ENCODE measurements at places on chromosomes 7 and 10.

GRCh38 chr7:6279341-6279740 lies 6.9 kb upstream of the CYTH3 start:
- DNase-seq: no peak

DNA sequence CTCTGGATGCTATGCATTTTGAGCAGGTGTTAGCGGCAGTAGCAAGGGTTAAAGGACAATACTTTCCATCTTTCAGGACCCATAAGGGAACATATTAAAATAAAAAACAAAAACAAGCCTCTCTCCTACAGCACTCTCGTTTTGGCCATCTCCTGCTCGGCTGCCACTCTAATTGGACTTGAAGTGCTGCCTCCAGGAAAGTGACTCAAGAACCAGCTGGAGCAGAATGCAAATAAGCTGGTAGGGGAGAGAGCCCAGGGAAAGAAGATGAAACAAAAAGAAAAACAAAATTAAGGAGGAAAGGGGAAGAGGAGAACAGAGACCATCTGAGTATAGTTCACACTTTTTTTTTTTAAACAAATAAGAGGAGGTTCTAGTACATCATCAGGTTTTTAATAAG lies 65.6 kb downstream of the HBP1 start:
- DNase-seq: peak; percentile 48

- peak; percentile 60 for DNase-seq
Observed at GRCh38 chr7:100896732-100897608, 1.3 kb upstream of the ACHE start.

DNA sequence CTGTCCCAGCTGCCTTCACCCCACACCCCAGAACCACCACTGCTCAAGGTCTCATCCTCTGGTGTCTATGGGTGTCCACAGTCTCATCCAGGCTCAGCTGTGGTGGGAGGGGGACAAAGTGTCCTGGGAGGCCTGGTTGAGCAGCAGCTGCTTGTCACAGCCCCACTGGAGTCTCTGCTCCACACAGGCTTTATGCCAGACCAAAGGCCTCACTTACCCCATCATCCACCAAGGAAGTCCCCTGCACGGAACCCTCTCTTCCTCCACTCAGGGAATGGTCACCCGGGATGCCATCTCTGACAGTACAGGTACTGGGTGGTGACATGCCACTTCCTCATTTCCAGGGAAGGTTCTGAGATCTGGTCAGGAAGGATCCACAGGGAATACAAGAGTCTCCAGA lies 925.4 kb upstream of the ZNF722 start:
- DNase-seq: no peak

- DNase-seq: no peak
Observed at GRCh38 chr7:151517601-151518104, 2.0 kb downstream of the RHEB start.

- DNase-seq: no peak
Observed at GRCh38 chr10:62626817-62627216, 177.7 kb upstream of the ADO start.

- no peak for DNase-seq
Observed at GRCh38 chr10:129193148-129193547, 273.9 kb upstream of the MGMT start.

- no peak for DNase-seq
Observed at GRCh38 chr10:97766996-97767924, 4.5 kb downstream of the SFRP5 start.

- DNase-seq: no peak
Observed at GRCh38 chr7:32379510-32380112, 110.6 kb downstream of the LSM5 start.

DNA sequence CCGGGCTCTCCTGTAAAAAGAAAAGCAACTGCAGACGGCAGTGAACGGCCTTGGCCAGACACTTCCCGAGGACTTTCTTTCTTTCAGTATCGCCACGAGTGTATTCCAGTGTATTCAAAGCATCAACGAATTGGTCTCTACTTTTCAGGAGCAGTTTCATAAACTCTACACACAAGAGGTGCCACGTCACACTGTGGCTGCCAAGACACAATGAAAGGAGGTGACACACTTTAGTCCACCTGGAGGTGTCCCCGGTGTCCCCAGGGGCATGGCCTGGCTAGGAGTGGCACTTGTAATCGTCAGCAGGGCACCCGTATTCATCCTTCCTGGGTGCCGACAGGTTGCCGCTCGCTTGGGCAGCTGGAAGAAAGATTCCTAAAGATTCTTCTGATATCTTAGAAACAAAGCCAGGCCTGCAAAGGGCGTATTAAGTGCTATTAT lies 5.0 kb downstream of the TNS3 start:
- no peak for DNase-seq

DNA sequence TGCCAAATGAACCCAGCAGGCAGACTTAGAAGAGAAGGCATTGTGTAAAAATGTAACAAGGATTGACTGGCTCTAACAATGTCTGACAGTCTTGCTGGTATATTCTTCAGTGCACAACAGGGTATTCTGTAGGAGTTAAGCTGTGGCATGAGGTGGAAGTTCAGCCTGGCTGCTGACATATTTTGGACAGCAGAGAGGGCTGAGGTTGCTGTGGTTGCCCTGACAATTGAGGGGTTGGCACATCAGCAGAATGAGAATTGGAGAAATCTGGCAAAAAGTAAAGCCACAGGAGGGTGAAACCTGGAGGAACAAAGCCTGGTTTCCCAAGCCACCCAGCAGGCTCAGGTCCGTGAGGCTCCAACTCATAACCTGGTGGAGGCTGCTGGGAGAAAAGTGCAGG lies 220.2 kb downstream of the JAZF1 start:
- peak; percentile 58 for DNase-seq

GRCh38 chr7:99014113-99014985 lies 129.6 kb downstream of the SMURF1 start:
- DNase-seq: no peak

DNA sequence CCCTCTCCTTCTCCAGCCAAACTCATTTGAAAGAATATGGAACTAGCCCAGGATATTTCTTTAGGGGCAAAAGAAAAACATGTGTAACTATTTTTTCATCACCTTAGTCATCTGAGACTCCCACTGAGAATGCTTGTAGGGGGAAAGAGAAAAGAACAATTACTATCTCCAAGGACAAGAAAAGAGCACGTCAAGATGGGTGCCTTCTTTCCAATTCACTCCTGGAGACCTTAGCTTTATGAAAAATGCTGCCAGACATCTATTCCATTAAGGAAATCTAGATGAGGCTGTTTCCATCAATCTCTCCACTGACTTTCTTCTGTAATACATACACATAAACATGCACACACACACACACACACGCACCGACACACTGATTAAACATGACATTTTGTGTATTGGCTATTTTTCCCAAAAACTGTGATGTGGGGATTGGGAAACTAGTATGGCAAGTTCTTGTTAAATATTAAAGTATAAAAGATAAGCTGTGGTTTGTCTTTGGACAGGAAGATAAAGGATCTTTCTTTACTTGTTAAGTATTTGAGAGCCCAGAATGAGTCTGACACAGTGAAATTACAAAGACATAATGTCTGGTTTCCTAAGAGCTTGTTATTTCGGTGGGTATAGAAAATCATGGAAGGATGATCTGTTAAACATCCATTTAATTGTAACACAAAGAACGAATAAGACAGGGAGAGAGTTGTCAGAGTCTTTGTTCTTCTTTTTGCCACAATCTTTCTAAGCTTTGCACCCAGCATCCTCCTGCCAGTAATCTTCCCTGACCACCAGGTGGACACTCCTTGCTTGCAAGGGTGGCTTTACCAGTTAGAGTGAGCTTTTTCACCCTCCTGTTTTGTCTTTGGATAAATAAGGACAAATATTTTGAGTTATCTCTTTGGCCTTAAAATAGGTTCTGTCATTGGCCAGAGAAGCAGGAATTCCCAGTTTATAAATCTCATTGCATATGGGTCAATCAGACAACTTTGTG lies 177.3 kb upstream of the TMEM72 start:
- DNase-seq: no peak

- DNase-seq: no peak
Observed at GRCh38 chr10:129522041-129522585, 55.1 kb downstream of the MGMT start.

DNA sequence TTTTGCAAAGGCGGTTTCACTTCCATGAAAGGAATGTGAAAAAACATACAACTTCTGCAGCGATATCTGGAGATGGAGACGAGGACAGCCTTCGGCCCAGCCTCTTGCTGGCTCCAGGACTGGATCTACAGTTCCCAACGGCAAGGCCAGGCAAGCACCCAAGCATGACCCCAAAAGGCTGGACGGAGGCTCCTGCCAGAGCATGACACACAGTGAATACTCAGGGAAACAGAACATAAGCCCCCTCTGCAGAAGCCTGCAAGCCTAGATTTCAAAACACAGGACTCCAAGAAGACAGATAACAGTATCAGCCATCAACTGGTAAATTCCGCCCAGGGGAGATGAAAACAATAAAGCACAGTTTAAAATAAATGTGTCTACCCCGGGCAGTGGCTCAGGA lies 3.3 kb upstream of the LRRC27 start:
- no peak for DNase-seq

DNA sequence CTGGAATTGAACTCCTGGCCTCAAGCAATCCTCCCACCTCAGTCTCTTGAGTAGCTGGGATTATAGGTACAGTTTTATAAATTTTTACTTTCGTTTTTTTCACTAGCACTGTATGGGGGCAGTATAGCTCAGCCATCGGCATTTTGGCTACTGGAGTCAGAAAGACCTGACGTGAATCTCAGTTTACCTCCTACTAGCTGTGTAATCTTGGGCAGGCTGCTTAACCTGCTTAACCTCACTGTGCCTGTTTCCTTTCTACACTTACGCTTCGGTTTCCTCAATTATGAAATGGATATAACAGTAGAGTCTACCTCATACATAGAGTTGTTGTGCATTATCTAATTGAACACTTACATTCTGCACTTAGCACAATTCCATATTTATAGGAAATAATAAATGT lies 16.7 kb downstream of the STN1 start:
- DNase-seq: no peak

DNA sequence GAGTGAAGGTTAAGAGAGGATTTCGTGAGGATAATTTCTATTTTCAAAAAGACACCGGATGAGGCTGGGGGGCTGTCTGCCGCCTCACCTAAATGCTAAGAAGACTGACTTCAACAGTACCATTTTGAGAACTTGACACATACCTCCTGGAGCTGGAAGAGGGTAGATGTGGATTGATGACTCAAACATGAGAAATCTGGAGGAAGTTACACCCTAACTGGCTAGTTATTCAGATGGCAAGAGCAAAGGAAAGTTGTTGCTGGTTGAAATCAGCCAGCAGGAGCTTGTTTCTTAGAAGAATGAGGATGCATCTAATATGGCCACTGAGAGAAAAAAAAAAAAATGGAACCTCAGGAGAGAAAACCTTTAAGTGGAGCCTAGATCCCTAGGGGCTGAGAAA lies 76.2 kb upstream of the KIAA1217 start:
- peak; percentile 34 for DNase-seq

GRCh38 chr10:1499359-1499957 lies 237.9 kb downstream of the ADARB2 start:
- DNase-seq: no peak

DNA sequence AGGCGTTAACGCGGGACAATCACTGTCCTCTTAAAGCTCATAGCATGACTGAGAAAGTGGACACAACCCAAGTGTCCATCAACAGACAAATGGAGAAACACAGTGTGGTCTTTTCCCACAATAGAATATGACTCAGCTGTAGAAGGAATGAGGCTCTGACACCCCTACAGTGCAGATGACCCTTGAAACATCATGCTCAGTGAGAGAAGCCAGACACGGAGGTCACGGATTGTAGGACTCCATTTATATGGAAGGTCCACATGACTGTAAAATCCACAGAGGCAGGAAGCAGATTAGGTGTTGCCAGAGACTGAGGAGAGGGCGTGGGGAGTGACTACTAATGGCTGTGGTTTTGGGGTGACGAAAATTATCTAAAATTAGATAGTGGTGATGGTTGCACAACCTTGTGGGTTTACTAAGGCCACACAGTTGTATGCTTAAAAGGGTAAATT lies 6.1 kb upstream of the NCAPG2 start:
- DNase-seq: peak; percentile 37

- DNase-seq: no peak
Observed at GRCh38 chr10:131569851-131570715, 258.6 kb upstream of the TCERG1L start.

- DNase-seq: no peak
Observed at GRCh38 chr7:45186261-45186813, 28.7 kb downstream of the RAMP3 start.

GRCh38 chr7:133364959-133365690 lies 112.2 kb downstream of the EXOC4 start:
- peak; percentile 17 for DNase-seq

DNA sequence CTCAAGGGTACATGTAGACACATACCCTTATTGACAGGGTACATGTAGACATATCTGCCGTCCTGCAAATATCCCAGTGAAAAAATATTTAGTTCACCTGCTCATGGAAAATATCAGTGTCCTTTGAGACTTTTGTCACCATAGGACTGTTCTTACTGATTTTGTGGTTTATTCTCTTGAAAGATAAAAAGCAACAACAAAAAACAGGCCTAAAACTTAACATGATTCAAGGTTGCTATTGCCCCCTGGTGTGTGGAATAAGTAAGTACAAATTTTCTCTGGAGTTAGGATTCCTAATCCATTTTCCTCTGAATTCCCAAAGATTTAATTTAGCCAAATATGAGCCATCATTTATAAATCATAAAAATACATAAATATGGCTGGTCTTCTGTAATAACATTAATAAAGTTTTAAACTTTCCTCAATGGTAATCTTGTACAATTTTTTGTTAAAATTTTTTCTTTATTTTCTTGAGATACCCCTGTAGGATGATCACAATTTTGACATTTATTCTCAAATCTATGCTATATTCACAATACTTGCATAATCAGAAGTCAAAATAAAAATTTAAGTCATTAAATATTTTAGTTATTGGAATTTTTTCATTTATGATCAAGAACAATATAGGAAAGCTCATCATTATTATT lies 741.4 kb upstream of the POT1 start:
- peak; percentile 49 for DNase-seq

DNA sequence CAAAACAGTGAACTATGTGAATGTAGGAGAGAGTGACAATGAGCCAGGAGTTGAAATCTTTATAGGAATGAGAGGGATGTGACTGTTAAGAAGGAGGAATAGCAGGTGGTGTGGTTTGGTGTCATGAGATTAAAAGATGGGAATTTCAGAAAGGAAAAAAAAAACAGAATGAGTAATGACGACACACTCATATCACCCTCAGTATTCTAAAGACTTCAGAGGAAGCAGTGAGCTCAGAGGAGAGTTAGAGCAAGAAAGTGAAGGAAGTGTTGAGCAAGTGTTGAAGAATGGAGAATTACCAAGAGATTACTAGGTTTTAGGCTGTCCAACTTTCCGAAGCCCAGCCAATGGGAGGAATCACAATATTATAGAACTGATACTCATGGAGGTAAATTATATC lies 220.5 kb upstream of the HGF start:
- DNase-seq: no peak

GRCh38 chr7:101602484-101603241 lies 26.4 kb downstream of the MYL10 start:
- DNase-seq: peak; percentile 92

GRCh38 chr10:92847202-92847864 lies 987 bp upstream of the EXOC6 start:
- DNase-seq: no peak

- no peak for DNase-seq
Observed at GRCh38 chr7:137578541-137578940, 235.0 kb upstream of the PTN start.

Measured in astrocyte of the hippocampus (primary cell).